Dermis microvascular lymphatic vessel endothelial cell (primary cell): ENCODE measurements at places on chromosomes 13 and 19. TPM values are rescaled to one million over a fixed set of nuclear protein-coding genes. Genes with fewer than 3 reads are reported as not detected.

Gene IZUMO2
- total RNA-seq, result not detected in 2 replicates

Gene CBARP
- total RNA-seq, result 0.64 and 1.9 TPM in 2 replicates

Gene HIF3A
- total RNA-seq, result 11.9 and 14.8 TPM in 2 replicates

Gene FFAR3
- not detected in 2 replicates for total RNA-seq

Gene GRAMD1A
- total RNA-seq, result 21.1 and 42.1 TPM in 2 replicates
